ENCODE measurements at places on chromosomes 3 and 15.

- DNase-seq: no peak
Observed at GRCh38 chr3:99684644-99685043, 46.2 kb downstream of the COL8A1 start.

- no peak for DNase-seq
Observed at GRCh38 chr3:184846496-184846895, 34.5 kb downstream of the VPS8 start.

DNA sequence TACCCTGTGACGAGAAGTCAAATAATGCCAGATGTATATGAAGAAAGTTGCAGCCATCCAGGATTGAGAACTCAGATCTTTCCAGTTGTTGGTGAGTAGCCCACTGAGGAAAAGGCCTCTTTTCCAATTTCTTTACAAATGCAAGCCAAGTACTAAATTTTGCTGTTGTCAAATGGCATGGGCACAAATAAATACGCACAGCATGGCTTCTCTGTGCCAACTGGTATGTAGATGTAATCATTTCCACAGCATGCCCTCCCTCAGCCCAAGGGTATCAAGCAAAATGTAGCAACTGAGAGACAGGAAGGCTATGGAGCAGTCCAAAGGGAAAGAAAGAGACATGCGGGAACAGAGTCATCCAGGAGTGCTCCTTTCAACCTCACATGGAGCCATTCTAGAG, 105.4 kb downstream of the FGF12 start:
- DNase-seq: no peak

DNA sequence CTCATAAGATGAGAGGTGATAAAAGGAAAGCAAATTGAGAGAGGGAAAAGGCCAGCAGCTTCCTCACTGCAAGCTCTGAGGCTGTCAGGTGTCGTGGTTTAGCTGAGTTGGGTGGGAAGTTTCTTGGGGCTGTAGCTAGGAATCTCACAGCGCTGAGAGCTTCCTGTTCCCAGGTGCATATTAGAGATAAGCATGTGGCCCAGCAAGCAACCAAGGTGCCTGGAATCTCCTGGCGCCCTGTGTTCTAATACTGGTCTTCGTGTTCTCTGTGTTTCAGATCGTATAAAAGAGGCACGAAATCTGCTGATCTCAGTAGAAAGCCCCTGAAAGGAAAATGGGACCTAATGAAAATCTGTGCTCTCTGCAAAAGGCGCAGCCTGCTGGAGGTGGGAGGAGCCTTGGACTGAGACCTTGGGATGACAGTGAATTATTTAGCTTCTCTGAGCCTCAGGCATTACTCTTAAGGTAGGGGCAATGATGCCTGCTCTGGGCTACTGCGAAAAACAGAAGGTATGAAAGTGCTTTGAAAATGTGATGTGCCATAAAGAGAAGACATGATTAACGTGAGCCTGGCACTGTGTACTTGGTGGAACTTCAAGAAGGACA, 499.9 kb downstream of the TBL1XR1 start:
- no peak for DNase-seq

- no peak for DNase-seq
Observed at GRCh38 chr15:98706986-98707385, 58.6 kb downstream of the IGF1R start.

- DNase-seq: no peak
Observed at GRCh38 chr3:149186219-149186618, 35.4 kb downstream of the CP start.

- no peak for DNase-seq
Observed at GRCh38 chr3:158486200-158486599, 84.8 kb upstream of the MLF1 start.

GRCh38 chr3:16090024-16090423, 84.5 kb upstream of the GALNT15 start:
- no peak for DNase-seq

DNA sequence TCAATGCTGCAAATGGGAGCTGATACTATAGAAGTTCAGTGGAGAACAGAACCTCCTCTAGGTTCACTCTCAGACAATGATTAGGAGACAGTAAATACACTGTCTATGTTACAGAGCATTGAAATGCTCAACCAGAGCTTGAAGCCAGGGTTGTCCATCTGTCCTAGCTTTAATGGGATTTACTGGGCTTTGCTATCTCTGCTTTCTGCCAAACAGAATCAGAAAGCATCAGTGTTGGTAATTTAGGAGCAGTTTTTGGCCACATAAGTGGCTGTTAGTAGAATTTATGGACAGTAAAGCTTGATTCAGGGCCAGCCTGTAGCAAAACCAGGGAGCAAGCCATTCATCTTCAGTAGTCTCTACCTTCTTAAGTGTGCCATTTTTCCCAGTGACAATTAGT, 396.3 kb downstream of the LSAMP start:
- no peak for DNase-seq

- no peak for DNase-seq
Observed at GRCh38 chr3:197600796-197601565, 45.2 kb upstream of the BDH1 start.

DNA sequence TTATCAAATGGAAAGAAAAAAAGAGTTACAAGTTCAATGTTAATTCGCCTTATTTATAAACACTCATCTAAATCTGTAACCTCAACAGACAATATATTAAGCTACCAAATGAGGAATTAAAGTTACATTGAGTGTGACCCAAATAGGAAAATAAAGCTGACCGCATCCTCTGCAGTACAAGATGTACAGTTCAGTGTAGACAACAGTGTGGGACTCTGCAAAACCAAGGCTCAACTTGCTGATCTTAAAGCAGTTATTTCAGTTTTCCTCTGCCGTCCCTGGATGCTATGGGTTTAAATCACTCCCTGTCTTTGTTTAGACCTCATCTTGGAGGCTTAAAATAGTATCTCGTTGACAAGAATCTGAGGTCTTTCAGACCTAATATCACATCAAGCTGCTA, 458.8 kb downstream of the MECOM start:
- DNase-seq: no peak

DNA sequence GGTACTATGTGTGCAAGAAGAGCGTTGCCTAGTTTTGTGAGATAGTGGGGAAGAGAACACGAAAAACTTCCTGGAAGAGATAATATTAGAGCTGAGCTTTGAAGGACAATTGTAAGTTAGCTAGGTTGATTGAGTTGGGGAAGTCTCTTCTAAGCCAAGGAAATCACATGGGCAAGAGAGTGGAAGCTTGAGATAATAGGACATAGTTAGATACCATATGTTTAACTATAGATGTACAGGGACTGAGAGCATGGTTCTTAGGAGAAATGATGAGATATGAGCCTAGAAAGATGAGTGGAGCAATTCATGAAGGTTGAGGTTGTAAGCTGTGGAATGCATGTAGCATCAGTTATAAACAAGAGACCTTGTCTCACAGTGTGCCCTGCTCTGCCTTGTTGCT, 30.1 kb upstream of the AQP9 start:
- DNase-seq: no peak

GRCh38 chr3:179020112-179020511, 51.5 kb downstream of the ZMAT3 start:
- no peak for DNase-seq

- no peak for DNase-seq
Observed at GRCh38 chr3:142053835-142054234, 95.5 kb downstream of the TFDP2 start.

GRCh38 chr15:74831813-74832495, 5.5 kb downstream of the CPLX3 start:
- no peak for DNase-seq

GRCh38 chr15:78993931-78994530, 49.2 kb upstream of the CTSH start:
- DNase-seq: no peak

DNA sequence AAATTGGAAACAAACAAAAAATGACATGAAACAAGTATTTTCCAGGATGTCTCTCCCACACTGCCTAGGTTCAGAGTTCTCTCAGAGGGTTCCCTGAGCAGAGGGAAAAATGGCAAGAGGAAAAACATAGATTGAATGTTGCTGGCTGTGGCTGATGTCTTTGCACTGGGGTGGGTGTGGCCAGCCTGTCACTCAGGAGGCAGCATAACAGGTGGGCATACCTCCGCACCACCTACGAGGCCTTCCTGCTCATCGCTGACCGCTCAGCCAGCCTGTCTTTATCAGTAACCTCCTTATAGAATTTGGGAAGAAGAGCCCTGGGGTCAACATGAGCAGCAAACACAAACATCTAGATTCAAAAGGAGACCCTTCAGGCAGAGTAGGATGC, 216.6 kb upstream of the UMPS start:
- DNase-seq: peak; percentile 20

DNA sequence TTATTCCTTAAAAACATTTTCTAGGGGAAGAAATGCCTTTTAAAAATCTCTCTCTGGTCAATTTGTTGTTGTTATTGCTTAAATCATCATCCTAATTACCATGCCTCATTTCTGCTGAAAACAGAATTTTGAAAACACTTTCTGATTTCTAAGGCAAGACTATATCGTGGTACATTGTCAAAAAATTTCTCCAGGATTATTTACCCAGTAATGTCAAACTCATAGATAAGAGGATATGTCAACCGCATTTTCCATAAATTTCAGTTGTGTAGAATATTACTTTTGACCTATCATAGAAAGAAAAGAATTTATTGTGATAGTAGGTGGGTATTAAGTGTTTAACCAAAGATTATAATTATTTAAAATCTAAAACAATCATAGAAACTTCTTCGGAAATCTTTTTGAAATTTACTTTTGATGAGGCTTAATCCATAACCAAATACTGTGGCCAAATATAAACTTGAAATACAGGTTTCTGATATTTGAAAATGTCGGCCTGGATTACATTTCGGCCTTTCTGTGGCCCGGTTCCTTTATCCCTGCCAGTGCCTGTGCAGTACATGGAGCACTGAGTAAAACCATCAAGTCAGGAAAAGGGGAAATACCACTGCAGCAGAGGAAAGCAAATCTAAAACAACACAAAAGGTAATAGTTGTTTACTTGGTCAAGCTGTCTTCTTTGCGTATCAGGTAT, 173.4 kb downstream of the MYRIP start:
- DNase-seq: no peak

GRCh38 chr3:52518723-52519444, 14.8 kb downstream of the NT5DC2 start:
- DNase-seq: no peak

GRCh38 chr3:81045976-81046375, 715.5 kb downstream of the GBE1 start:
- DNase-seq: no peak

DNA sequence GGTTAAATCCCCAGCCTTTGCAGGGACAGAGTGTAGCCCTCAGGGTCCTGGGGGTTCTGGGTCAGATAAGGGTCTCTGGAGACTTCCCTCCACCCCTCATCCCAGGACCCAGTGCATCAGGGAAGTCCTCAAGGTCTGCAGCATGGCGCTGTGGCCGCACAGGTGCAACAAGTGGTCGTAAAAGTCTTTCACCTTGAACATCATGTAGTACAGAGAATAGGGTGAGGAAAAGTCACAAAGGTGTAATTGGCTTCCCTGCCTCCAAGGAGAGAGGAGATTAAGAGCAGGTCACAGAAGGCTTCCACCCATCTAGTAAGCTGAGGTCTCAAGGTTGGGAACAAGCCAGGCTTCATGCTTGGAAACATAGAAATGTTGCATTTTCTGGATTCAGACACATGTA, 29.2 kb upstream of the PLA2G4D start:
- DNase-seq: no peak

GRCh38 chr15:41487802-41488201, 5.9 kb upstream of the ITPKA start:
- DNase-seq: no peak

DNA sequence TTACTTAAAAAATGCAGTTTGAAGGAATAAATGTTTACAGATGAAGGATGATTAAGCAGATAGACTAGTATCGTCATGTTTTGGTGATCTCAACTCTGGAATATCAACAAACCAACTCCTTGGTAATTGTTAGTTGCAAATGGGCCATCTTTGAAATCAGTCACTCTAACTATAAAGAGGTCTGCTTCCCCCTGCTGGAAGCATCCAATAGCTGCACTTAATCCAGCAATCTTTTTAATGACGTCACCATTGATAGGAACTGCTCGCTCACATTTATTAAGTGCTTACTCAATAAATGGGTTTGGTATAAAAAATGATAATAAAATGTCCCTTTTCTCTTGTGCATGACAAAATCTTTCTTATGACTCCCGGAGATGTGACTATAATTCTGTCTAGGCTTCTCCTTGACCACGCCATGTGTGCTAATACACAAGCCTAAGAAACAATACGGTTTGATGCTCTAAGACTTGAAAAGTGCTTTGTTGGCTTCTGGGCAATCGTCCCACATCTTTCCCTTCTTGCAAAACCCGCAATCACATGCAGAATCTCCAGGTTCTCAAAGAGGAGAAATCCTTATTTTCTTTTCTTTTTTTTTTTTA, 227.6 kb upstream of the POU1F1 start:
- peak; percentile 37 for DNase-seq

DNA sequence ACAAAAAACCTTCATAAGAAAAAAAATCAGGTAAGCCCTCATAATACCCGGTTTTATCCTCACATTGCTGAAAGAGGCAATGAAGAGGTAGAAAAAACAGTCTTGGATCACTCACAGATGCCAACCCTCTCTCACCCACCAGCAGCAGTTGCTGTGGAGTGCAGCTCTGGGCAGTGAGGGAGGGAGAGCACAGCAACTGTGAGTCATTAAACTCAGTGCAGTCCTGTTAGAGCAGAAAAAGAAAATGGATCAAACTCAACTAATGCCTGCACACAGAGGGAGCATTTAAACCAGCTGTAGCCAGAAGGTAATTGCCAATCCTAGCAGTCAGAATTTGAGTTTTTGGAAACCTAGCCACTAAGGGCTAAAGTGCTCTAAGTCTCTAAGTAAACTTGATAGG, 1050.6 kb upstream of the ALCAM start:
- no peak for DNase-seq

- DNase-seq: no peak
Observed at GRCh38 chr15:97902140-97902780, 58.2 kb upstream of the ARRDC4 start.

- DNase-seq: no peak
Observed at GRCh38 chr3:24166515-24166914, 221.4 kb downstream of the NR1D2 start.

DNA sequence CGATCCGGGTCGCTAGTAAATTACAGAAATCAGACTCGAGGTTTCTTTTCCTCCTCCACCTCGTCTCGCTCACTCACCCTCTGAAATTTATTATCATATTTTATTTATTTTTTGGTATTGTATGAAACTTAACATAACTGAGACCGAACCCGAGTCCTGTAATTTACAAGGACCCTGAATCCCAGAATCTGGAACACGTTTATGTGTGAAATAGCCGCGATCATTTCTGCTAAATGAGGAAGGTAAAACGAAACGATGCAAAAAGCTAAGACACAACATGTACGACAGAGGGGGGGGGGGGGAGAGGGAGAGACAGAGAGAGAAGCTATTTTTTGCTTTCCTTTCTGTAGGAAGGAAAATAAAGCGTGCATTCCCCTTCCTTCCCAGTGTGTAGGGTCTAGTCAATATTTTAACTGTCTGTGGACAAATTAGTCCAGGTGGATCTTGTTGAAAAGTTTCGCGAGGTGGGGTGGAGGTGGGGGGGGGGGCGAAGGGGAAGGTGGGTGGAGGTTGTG, 1.6 kb downstream of the BBX start:
- DNase-seq: no peak

All from iPS DF 6.9 (cell line).